Peyer's patch (tissue), 4 donors: ENCODE measurements at places on chromosomes 2 and 18. TPM values are rescaled to one million over a fixed set of nuclear protein-coding genes. Genes with fewer than 3 reads are reported as not detected.

The CDK15 gene
- 9.9 TPM for total RNA-seq

The ARID5A gene
- total RNA-seq, result 15.7 TPM

The LAMA1 gene
- total RNA-seq, result 1.8 TPM

The ANKRD53 gene
- not detected for total RNA-seq

The MAP4K3 gene
- total RNA-seq, result 41.3 TPM

The TBR1 gene
- total RNA-seq, result not detected

The CGREF1 gene
- not detected for total RNA-seq

The FLACC1 gene
- not detected for total RNA-seq

The PROKR1 gene
- not detected for total RNA-seq

The TTN gene
- total RNA-seq, result 7.6 TPM

The NEU2 gene
- total RNA-seq, result not detected

The ATG4B gene
- 259 TPM for total RNA-seq

The M1AP gene
- total RNA-seq, result not detected

The VRK2 gene
- total RNA-seq, result 10.3 TPM

The KLHL41 gene
- not detected for total RNA-seq

The SERPINB12 gene
- not detected for total RNA-seq

The GKN2 gene
- not detected for total RNA-seq

The NETO1 gene
- total RNA-seq, result not detected

The CPS1 gene
- total RNA-seq, result 330 TPM

The ZAP70 gene
- 25.6 TPM for total RNA-seq

The FEZ2 gene
- total RNA-seq, result 97.4 TPM

The CPO gene
- 208 TPM for total RNA-seq

The ACP1 gene
- total RNA-seq, result 88.1 TPM

The UGT1A4 gene
- total RNA-seq, result not detected

The LRRTM4 gene
- not detected for total RNA-seq

The MCM6 gene
- total RNA-seq, result 8.8 TPM

The CLEC4F gene
- total RNA-seq, result not detected

The B3GNT7 gene
- 9.9 TPM for total RNA-seq

The FAM161A gene
- total RNA-seq, result 1.5 TPM

The AGXT gene
- total RNA-seq, result 1.5 TPM

The CYP27C1 gene
- total RNA-seq, result not detected

The SH3RF3 gene
- 4.6 TPM for total RNA-seq

The PLGLB1 gene
- 8.4 TPM for total RNA-seq

The DYNAP gene
- not detected for total RNA-seq

The GKN1 gene
- not detected for total RNA-seq

The SLC38A11 gene
- 7.0 TPM for total RNA-seq

The ABCG8 gene
- 17.6 TPM for total RNA-seq

The UBE2E3 gene
- 96.6 TPM for total RNA-seq

The ROCK1 gene
- total RNA-seq, result 55.2 TPM

The CRYGC gene
- total RNA-seq, result not detected

The CHRNG gene
- total RNA-seq, result not detected

The ZNF519 gene
- total RNA-seq, result 10.7 TPM

The SLC8A1 gene
- total RNA-seq, result 19.6 TPM

The TMEM178A gene
- 9.9 TPM for total RNA-seq

The MOCOS gene
- total RNA-seq, result 22.8 TPM

The AFF3 gene
- 11.2 TPM for total RNA-seq
